Cerebellar cortex (tissue), 1 donor: ENCODE measurements at places on chromosomes 7 and 10.

DNA sequence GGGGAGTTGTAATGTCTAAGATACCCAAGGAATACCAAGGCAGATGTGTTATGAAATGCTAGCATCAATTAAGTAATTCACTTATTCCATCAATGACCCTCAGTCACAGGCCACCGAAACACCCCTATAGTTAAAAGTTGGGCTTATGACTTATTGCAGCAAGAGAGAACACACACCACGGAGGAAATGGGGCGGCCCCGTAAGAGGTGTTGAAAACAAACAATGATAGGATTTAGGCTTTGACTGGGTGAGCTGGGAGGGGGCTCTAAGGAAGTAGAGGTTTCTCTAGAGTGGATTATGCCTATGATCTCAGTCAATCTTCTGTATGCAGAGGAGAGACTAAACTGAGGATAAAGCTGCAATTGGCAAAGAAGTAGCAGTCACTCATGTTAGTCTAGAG is 45.4 kb upstream of the PRKCQ start:
- no peak for DNase-seq

- no peak for DNase-seq
These were observed 3.8 kb upstream of the KAT6B start for GRCh38 chr10:74822521-74823089.

DNA sequence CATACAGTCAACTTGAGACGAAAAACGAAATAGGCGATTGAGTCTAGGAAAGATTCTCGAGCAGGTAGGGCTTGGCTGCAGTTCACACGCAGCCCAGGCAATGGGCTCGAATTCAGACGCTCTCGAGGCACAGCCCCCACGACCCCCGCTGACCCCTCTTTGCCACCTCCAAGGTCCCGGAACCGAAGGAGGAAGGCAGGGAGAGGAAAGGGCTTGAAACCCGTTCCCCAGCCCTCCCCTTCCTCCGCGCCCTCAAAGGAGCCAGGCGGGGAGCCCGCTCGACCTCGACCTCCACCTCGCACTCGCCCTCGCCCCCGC is 441 bp downstream of the CCDC186 start:
- DNase-seq: no peak

DNA sequence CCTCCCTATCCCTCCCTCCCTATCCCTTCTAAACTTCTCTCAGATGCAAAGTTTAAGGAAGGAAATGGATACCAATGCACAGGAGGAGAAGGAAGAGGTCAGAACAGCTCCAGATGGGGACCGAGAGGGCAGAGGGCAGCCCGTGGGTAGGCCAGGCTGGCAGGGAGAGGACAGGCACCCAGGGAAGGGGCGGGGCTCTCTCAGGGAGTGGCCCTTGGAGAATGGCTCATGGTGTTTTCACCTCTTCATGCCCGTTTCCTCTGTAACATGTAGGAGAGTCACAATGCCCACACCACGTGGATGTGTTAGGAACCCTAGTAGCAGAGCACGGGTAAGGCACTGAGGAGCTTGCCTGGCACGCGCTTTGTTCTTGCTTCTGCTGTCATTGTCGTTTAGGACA is 264.5 kb downstream of the CELF2 start:
- DNase-seq: no peak
